ENCODE measurements at places on chromosomes 6 and 20.

GRCh38 chr6:135498185-135498841, 773 bp upstream of the AHI1 start:
- peak; percentile 54 for DNase-seq

GRCh38 chr20:63738687-63739129, 868 bp upstream of the SLC2A4RG start:
- DNase-seq, result peak; percentile 45

- peak; percentile 61 for DNase-seq
Measured at GRCh38 chr6:148969603-148970061, 222.8 kb downstream of the UST start.

- DNase-seq, result no peak
Measured at GRCh38 chr6:6392214-6393068, 72.0 kb upstream of the F13A1 start.

DNA sequence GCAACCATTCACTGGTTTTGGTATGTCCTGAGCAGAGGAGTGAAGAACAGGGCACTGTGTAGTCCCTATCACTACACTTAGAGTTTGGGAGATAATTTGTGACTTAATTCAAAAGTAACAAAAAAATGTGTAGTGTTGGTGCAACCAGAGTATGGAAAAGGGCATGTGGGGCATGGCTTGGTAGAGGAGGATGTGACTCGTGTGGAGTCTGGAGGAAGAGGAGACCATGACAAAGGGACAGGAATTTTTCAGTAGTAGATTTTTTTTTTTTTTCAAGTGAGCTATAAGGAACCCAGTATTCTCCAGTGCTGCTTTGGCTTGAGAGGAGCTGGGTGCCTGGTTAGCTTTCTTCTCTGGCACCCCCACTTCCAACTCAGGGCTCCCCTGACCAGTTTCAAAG, 5.1 kb downstream of the MTRES1 start:
- no peak for DNase-seq

DNA sequence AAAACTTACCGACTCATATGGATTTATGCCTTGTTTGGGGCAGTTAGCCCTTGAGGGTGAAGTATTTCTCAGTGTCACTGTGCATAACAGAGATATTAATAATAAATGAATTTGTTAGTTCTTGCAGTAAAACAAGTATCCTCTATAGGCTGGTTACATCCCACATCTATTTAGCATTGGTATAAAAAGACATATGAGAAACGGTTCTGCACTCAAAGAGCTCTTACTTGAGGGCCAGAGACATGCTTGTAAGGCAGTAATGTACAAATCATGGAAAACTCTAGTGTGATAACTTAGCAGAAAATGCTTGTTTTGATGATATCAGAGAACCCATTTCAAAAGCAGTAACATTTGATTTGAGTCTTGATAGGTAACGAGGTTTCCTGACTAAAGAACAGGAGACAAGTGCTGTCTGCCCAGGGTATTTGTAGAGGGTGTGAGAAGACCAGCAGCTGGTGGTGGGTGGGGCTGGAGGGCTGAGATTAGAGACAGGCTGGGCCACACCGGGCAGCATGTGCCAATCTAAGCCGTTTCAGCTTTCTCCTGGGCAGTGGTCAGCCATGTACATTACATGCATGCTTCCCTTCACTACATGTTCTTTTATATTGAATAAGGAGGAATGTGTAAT, 46.3 kb downstream of the TULP4 start:
- DNase-seq, result no peak

DNA sequence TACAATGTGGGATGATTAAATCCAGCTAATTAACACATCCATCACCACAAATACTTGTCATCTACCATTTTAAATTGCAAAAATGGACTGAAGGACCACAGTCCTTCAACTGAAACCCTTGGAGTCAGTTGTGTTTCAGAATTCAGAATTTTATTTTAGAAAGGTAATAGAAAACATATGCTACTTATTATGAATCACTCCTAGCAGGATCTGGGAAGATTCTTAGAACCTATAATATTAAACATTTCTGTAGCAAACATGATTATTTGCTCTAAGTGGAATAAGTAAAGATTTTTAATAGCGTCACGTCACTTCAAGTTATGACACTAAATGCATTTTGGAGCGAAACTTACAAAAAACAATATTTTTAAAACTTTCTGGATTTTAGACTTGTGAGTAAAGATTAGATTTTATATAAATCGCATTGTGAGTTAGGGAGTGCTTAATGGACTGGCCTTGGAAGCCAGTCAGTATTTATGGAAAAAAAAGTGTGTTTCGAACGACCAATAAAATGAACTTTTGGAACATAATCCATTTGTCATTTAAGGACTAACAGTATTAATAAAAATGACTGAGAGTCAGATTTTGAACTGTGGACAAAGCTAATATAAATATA, 71.8 kb upstream of the PHACTR2 start:
- no peak for DNase-seq

DNA sequence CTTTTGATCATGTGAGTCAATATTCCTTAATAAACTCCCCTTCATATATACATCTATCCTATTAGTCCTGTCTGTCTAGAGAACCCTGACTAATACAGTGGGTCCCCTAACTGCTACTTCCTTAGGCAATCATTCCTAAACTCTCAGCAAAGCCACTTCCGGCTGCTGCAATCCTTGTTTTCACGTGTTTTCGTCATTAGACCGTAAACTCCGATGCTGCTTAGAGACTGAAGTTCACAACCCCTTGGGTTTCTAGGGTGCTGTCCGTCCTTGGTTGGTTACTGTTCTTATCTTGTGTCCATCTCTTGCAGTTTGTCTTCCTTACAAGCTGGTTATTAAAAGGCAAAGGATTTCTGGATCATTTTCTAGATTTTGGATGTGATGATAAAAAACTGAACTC, 106.4 kb downstream of the GMPR start:
- DNase-seq, result no peak

- no peak for DNase-seq
Measured at GRCh38 chr6:21527731-21528130, 65.8 kb upstream of the SOX4 start.

All from HEK293T (cell line).